ENCODE measurements at places on chromosomes 3 and 15. TPM values are rescaled to one million over a fixed set of nuclear protein-coding genes. Genes with fewer than 3 reads are reported as not detected.

DNA sequence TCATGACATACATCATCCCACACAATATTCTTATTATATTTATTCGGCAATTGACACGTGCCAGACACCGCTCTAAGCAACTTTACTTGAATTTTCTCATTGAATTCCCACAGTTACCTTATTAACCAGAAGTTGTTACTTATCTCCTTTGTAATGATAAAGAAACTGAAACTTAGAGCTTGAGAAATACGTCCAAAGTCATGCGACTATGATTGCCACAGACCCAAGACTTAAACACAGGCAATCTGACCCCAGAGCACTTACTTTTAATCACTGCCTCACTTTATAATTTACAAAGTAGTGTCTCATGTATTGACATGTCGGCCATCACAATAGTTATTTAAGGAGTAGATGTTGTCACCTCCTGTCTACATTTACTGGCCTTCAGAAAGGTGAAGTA, 64.7 kb downstream of the ATP13A4 start:
- no peak for DNase-seq

GRCh38 chr15:47340571-47340920, 376.8 kb upstream of the SEMA6D start:
- DNase-seq, result no peak

GRCh38 chr15:89203705-89204273, 17.6 kb downstream of the RLBP1 start:
- no peak for DNase-seq

DNA sequence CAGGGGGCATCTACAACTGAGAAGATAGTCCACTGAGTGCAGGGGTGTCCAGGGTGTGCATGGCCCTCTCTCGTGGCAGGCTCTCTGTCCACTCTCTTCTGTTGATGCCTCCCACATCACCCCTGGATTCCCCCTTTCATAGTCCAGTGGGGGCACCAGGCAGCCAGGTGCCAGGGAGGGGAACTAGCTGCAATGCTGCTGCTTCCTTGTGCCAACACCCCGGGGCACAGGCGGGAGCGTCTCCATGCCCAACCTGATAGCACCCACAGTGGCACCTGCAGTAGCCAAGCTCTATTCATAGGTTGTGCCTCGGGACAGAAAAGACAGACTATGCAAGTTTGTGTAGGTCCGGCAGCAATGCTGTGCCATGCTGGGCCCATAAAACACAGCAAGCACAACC, 11.7 kb downstream of the DUOX2 start:
- no peak for DNase-seq

Gene ESYT3
- polyA plus RNA-seq, result 1.2 TPM
